ENCODE measurements at places on chromosomes 11 and 22. TPM values are rescaled to one million over a fixed set of nuclear protein-coding genes. Genes with fewer than 3 reads are reported as not detected.

GRCh38 chr11:48041877-48042695 lies 61.7 kb downstream of the PTPRJ start:
- DNase-seq: no peak

GRCh38 chr11:113928311-113928710 lies 23.7 kb downstream of the HTR3B start:
- DNase-seq: no peak

SREBF2 gene
- total RNA-seq: 39.8 TPM

- no peak for DNase-seq
Observed at GRCh38 chr11:44005956-44006355, 41.8 kb upstream of the ACCSL start.
